ENCODE measurements at places on chromosomes 2 and 18.

- no peak for DNase-seq
These were observed 2.5 kb upstream of the SH3RF3 start for GRCh38 chr2:109126501-109126860.

- DNase-seq, result no peak
These were observed 197.1 kb downstream of the ALK start for GRCh38 chr2:29724282-29724681.

DNA sequence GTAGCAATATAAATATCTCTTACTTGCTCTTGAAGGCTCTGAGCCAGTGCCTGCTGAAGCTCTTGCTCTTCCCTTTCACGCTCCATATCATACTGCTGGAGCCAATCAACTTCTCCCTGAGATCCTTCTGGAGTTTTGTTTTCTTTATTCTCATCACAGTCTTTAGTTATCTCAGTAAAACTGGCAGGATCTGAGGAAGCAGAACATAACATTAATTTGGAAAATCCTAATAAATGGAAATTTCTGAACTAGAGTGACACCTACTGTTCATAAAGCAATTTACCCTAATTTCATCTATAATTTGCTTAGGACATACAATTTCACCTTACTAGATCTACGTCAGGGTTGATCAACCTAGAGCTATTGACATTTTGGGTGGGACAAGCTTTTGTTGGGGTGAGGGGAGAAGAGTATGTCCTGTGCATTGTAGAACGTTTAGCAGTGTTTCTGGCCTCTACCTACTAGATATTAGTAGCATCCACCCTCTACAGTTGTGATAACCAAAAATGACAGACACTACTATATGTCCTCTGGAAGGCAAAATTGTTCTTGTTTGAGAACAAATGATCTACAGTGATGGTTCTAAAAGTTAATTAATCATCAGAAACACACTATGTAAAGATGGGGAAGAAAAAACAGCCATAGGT lies 47.2 kb downstream of the VIL1 start:
- no peak for DNase-seq

- DNase-seq, result no peak
These were observed 41.7 kb downstream of the MREG start for GRCh38 chr2:215971671-215972070.

GRCh38 chr2:202604699-202605098 lies 30.1 kb upstream of the FAM117B start:
- DNase-seq, result no peak

DNA sequence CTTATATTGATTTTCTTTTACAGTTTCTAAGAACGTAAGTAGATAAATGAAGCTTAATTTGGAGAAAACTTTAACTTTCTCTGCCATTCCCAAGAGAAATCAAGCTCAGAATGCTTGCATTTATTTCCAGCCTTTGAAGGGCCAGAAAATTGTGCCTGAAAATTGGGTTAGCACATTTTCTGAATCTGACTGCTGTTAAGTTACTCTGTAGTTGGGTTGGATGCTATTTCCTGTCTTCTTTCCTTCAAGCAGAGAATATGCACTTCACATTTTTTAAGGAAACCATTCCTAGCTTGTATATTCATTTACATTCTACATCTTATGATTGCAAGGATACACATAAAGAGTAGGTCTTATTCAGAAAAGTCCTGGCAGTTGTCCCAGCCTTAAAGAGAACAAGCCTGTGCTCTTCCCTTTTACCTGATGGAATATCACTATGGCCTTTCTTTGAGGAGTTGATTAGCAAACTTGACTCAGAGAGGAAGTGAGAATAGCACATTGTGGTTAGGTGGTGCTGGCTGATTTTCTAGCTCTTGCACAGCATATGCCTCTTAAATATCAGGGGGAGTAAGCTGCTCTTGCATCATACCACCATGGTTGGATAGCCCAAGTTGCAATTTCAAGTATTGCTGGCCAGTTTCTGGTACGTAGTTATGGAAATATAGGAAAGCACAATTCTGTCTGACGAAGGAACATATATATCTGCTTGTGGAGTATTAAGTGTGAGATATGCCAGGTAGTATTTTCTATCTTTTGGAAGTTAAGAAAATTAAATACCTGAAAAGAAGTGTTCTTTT lies 133.7 kb downstream of the COMMD1 start:
- no peak for DNase-seq

DNA sequence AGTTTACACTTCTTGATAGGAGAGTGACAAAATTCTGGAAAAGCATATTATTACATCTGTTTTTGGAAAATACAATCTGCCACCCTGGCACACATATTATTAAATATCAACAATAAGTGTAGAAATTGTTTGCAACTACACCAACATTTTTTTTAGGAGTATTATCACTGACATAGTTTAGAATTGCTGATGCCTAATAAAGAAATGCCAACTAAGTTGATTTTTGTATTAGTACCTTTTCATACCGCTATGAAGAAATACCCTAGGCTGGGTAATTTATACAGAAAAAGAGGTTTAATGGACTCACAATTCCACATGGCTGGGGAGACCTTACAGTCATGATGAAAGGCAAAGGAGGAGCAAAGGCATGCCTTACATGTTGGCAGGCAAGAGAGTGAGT lies 35.9 kb upstream of the TFPI start:
- no peak for DNase-seq

DNA sequence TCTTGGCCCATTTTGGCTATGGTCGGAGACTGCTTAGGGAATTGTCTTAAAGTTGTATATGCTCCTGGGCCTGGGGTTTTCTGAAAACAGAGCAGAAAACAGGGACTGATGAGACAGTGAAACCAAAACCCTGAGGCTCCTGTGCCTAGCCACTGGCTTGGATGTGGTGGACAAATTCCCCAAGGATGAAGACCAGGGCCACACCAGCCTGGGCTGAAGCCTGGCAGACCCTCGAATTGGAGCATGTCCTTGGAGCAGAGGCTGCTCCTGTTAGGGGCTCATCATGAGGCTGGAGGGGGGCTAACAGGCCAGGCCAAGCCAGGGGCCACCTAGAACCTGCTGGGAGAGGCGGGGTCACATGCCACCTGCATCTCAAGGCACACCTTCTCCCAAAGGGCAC lies 68.1 kb downstream of the STPG4 start:
- DNase-seq, result no peak

DNA sequence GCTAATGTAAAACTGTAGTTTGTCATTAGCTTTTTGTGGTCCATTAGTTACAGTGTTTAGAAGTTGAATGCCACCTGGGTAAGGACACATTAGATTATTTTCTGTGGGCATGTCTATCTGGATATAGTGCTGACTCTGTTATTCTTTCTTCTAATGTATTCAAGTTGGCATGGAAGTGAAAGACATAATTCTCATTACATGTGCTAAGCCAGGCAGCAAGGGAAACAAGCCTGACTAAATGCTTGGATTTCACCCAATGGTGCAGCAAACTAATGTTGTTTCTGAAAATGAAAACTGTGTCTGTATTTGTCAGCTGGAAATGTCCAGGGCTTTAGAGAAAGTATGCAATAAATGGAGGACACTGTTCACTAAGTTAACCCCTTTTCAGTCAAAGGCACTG lies 100.7 kb downstream of the NUP35 start:
- DNase-seq, result no peak

DNA sequence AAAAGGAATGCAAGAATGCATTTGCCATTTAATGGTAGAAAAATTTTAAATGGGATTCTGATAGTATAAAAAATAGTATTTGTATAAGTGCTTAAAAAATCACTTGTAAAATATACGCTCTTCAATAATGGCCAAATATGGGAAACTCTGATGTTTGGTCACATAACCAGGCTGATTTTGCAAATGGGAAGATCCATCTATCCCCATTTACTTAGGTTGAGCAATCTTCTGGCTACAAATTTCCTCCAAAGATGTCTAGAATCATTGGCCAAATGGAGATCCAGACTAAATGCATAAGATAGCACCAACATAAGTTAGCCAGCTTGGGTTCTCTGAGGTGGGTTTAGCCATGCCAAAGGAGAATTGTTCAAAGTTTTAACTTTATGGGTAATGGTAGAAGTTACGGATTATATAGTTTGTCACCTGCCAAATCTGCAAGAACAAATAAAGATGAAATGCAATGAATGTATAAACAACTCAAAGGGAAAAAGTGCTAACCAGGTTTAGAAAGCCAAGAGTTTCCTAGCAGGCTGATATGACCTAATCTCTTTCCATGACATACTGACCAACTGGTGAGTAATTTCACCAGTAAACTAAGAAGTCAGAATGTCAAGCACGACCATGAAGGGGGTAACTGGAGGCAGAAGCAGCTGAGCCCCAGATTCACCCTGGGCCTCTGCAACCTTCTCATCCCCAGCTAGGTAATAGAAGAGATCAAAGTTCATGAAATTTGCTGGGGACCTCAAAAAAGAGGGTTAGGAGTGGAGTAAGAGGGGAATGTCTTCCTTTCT lies 10.0 kb downstream of the RHOB start:
- DNase-seq, result no peak

- no peak for DNase-seq
These were observed 1.5 kb upstream of the ASB18 start for GRCh38 chr2:236265675-236266074.

DNA sequence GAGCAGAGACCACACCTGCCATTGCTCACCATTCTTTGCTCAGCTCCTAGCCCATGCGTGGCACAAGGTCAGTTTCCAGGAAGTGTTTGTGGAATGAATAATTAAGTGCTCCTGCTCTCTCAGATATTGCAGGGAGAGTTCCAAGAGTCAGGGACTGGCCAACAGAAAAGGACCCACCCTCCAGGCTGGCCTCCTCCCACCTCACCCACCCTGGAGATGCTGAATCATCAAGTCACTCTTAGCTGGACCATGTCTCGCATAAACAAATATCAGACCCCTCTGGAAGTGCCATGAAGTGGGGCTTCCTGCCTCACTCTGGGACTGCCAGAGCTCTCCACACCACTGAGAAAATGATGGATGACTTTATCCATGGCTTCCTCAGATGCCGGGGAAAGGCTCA lies 256.0 kb downstream of the TNS1 start:
- no peak for DNase-seq

- DNase-seq, result no peak
These were observed 160.6 kb downstream of the PRKCE start for GRCh38 chr2:45812011-45812500.

- DNase-seq, result no peak
These were observed 30.9 kb downstream of the RALBP1 start for GRCh38 chr18:9506046-9506792.

GRCh38 chr2:40440835-40441234 lies 11.1 kb downstream of the SLC8A1 start:
- no peak for DNase-seq

DNA sequence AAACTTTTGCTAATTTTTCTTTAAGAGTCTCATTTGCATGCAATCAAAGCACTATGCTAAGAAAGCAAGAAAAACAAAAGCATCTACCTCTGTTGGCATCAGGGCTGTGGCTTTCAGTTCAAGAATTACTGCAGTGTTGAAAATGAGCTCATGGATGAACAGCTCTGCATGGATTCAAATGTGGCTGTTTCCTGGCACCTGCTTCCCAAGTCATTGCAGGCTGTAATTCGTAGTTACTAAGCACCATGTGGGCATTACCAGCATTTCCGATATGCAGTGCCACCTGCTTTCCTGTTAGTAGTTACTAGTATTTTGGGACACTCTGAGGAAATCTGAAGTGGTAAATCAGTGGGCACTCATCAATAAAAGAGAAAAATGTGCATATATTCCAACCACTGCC lies 37.8 kb upstream of the FAM110C start:
- DNase-seq, result no peak

DNA sequence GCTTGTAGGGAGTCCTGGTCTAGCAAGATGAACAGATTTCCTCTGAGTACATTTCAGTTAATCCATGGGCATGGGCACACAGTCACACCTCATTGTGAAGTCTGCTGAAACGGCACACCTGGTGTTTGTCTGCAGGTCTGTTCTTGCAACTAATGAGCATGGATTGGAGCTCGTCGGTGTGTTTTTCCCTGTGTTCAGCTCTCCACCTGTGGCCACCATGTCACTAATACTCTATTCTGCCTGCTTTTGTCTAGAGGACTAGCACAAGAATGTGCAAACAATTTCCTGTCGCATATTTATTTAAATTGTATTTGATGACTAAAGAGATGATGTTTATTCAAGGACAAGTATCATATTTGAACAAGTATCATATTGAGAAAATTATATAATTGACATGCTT lies 24.5 kb upstream of the PPP4R1 start:
- DNase-seq, result no peak

DNA sequence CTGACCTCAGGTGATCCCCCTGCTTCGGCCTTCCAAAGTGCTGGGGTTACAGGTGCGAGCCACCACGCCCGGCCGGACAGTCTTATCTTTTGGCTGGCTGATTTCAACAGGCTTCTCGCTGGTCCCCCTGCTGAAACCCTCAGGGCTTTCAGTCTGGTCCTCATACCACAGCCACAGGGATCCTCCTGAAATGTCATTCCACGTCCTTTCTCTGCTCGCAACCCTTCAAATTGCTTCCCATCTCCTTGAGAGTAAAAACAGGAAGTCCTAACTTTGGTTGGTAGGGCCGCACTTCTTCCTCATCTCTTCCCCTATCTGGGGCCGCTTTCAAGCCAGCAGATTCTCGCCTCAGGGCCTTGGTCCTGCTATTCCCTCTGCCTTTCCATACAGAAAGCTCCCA lies 1.4 kb upstream of the CAB39 start:
- DNase-seq, result no peak

GRCh38 chr2:200670313-200670712 lies 84.5 kb downstream of the AOX1 start:
- no peak for DNase-seq

- no peak for DNase-seq
These were observed 181.1 kb downstream of the IRS1 start for GRCh38 chr2:226618544-226618874.

GRCh38 chr2:240165034-240165433 lies 24.6 kb upstream of the OTOS start:
- no peak for DNase-seq

- no peak for DNase-seq
These were observed 36.8 kb downstream of the KCNG3 start for GRCh38 chr2:42457011-42457410.

GRCh38 chr2:173051463-173052215 lies 24.0 kb upstream of the MAP3K20 start:
- DNase-seq, result no peak

- DNase-seq, result peak; percentile 12
These were observed at the start of gene ALK for GRCh38 chr2:29921560-29921915. TSS of gene ALK (minus strand) at chr2:29921586. CDS start at chr2:29920659, 927 bp downstream.

- DNase-seq, result no peak
These were observed 51.8 kb downstream of the FSIP2 start for GRCh38 chr2:185790361-185790760.
